ENCODE measurements at places on chromosomes 11 and 22. TPM values are rescaled to one million over a fixed set of nuclear protein-coding genes. Genes with fewer than 3 reads are reported as not detected.

DNA sequence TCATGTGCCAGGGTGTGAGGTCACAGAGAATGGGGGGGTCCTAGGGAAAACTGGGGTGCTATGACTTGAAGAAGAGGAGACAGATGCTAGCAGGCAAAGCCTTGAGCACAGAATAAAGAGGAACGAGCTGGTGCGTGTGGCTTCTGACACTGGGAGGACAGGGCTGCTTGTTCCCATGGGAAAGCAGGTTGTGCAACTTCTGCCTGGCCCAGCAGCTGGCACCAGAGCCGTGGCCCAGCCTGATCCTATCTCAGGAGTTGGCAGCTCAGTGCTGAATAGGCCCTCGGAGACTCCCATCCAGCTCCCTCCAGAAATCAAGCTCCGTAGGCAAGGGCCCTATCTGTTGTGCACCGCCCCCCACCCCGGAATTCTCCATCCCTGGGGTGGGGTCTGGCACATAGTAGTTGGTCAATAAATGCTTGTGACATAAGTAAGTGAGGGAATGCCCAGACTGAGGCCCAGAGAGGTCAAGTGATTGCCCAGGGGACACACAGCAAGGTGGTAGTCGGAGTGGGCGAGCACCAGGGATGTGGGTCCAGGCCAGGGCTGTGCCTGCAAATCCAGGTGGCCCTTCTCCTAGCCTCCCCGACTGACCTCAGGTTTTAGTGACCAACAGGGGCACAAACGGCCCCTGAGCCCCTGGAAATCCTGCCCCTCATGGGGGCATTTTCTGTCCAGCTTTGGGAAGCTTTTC is 19.5 kb upstream of the FADD start:
- DNase-seq, result no peak

The IL17REL gene
- not detected for total RNA-seq

GRCh38 chr11:75534259-75535069 is 8.7 kb upstream of the GDPD5 start:
- no peak for DNase-seq

DNA sequence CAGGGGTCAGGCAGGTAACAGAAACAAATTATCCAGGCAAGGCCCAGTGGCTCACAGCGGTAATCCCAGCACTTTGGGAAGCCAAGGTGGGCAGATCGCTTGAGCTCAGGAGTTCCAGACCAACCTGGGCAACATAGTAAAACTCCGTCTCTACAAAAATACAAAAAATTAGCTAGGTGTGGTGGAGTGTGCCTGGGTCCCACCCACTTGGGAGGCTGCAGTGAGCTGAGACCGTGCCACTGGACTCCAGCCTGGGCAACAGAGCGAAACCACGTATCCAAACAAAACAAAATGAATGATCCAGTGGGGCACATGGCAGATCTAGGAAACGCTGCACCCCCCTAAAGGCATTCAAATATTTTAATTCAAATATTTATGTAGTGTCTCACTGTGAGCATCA is 9.9 kb downstream of the NUMA1 start:
- no peak for DNase-seq

DNA sequence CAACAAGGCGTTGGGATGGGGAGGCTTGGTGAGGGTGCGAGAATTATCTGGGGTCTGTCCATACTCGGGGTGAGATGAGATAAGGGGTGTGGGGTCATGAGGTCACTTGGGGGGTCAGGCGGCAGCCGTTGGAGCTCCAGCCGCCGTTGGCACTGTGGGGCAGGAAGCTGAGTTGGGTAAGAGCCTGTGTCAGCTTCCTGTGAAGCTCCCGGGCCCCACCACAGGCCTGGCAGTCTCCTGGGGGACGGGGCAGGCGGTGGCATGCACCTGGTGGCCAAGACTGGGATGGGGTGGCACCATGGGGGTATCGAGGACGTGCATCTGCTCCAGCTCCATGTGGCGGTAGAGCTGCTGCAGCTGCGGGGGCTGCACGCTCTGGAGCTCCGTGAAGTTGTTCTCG is 7.1 kb upstream of the MYBPC3 start:
- DNase-seq, result no peak

The CCDC87 gene
- total RNA-seq, result 0.37 TPM

All from NCI-H460 (cell line).